ENCODE measurements at places on chromosomes 6 and 20.

DNA sequence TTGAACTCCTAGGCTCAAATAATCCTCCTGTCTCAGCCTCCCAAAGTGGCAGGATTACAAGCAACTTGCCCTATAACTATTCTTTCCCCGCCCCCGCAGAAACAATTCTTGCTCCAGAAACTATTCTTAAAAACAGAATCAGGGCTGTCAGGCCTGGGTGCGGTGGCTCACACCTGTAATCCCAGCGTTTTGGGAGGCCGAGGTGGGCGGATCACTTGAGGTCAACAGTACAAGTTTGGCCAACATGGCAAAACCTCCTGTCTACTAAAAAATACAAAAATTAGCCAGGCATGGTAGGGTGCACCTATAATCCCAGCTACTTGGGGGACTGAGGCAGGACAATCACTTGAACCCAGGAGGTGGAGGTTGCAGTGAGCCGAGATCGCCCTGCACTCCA, 31.2 kb downstream of the SAMHD1 start:
- DNase-seq = no peak

DNA sequence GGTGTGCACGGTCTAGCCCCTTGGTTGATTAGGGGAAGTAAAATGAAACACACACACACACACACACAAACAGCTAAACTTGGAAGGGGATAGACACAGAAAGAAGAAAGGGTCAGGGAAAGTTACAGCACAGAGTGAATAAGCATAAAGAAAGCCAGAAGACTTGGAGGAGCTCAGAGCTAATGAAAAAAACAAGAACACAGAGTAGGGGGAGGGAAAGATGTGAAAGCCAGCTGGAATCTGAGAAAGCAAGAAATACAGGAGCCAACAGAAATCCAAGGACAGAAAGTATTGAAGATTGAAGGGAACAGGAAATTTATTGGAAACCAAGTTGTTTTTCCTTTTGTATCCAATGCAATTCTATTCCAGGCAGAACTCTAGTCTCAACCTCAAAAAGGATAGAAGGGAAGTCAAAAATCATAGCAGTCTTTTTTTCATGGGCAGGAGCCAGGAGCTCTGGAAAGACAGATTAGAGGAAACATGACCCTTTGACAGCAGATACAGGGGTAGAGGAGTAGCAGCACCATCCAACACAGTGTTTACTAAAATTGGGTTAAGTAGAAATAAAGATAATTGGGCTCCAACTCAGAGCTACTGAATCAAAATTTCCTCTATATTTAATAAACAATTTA, 10.1 kb downstream of the HMGCLL1 start:
- DNase-seq = no peak

DNA sequence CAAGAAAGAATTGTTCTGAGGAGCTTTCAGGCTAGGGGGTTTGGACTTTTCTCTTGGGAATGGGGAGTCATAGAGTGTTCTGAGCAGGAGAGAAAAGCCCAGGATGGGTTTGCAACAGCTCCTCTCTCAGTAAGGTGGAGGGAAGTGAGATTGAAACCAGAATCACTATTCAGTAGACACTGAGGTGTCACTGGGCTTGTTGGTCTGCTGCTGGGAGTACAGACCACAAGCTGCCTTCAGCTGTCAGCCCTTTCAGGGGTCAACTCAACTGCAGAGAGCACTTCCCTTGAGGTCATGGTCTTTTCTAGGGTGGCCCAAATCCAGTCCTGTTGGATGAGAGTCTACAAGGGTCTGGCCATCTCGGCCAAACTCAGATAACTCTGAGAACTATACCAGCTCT, 12.9 kb upstream of the FOXA2 start:
- DNase-seq = no peak

- no peak for DNase-seq
These were observed 458.2 kb downstream of the LMBRD1 start for GRCh38 chr6:69338431-69339162.

- DNase-seq = peak; percentile 20
These were observed 1.2 kb upstream of the DYNLRB1 start for GRCh38 chr20:34514897-34515483.

GRCh38 chr6:92507552-92507951, 911.8 kb downstream of the EPHA7 start:
- no peak for DNase-seq

DNA sequence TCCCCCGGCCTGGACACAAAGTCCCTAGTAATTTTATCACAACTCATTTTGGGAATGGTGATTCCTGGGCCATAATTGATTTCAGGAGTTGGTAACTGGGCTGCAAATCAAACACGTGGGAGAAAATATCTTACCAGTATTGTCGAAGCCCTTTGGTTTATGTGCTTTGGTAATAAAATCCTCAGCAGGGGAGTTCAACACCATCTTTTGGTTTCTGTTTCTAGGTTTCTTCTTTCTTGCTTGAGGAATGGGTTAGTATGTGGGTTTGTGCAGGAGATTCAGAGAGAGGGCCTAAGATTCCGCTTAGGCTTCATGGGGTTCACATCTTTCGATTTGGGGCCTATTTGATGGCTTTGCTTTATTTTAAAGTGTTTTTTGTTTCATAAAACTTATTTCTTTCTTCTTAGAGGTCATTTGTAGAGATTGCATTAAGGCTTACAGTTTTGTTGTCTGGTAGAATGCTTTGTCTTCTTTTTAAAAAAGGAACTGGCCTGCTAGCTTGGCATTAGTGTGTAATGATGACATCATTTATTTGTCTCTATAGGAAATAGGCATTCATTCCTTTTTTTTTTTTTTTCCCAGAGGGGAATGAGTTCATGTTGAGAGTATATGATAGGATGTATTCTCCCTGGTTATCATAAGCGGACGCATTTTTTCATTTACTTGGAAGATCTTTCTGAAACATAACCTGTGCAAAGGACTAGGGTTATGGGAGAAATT, 45.8 kb downstream of the CYP24A1 start:
- no peak for DNase-seq

GRCh38 chr6:35312076-35312800, 14.6 kb downstream of the DEF6 start:
- DNase-seq = no peak

GRCh38 chr20:32140603-32141002, 31.1 kb downstream of the TM9SF4 start:
- no peak for DNase-seq

GRCh38 chr6:151747896-151748295, 59.6 kb upstream of the ESR1 start:
- no peak for DNase-seq

GRCh38 chr6:22149096-22149495, 147.7 kb downstream of the PRL start:
- DNase-seq = no peak

DNA sequence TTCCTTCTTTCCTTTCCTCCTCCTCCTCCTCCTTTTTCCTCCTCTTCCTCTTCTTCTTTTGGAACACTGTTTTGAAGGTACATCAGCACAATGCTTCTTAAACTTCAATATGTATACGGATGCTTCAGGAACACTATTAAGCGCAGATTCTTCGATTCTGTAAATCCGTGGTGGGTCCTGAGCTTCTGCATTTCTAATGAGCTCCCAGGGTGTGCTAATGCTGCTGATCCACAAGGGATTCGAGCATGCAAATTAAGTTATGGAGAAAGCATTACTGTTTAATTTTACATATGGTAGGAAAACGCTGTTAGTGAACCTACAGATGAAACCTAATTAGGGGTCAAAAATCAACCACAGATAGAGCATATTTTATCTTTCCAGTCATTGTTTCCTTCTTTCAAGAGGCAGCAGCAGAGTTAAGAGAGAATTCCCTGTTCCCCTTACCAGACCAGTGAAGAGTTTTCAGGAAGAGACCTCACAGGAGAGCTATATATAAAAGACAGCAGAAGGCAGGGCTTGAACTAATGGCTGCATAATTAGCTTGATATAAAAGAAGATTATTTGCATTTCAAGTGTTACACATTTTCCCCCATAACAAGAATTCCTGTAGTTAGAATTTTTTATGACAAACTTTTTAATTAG, 47.2 kb downstream of the KIF13A start:
- DNase-seq = no peak

- DNase-seq = no peak
These were observed at the start of gene SMOC2 for GRCh38 chr6:168440520-168441433. SMOC2 (plus strand) TSS chr6:168441184; CDS start chr6:168441371, 187 bp downstream.

DNA sequence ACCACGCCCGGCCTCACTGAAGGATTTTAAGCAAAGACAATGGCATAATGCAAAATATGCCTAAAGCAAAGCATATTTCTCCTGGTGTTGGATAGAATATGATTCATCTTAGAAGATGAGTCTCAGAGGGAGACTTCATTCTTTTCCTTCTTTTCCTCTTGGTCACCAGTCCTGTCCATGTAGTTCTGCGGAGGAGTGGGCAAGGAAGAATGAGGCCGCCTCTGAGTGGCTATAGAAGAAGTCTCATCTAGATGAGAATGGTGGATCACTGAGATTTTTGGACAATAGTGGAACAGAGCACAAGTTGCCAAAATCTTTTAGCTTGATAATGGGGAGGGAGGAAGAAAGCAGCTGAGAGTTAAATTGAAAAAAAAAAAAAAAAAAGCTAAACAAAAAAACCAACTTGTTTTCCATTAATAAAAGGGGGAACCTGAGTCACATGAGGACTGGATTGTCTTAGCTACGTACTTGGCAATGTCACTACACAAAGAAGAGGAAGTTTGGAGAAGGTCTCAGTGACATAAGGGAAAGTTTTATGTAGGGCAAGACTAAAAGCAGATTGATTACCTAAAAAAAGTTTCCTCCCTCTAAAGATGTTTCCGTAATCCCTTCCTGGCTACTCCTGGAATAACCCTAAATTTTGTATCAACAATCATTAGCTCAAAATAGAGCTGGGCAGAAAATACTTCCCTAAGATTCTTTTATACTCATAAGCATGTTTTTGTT, 6.0 kb downstream of the CD83 start:
- DNase-seq = no peak

- peak; percentile 96 for DNase-seq
These were observed 19.2 kb downstream of the CAPN11 start for GRCh38 chr6:44177691-44178423.

DNA sequence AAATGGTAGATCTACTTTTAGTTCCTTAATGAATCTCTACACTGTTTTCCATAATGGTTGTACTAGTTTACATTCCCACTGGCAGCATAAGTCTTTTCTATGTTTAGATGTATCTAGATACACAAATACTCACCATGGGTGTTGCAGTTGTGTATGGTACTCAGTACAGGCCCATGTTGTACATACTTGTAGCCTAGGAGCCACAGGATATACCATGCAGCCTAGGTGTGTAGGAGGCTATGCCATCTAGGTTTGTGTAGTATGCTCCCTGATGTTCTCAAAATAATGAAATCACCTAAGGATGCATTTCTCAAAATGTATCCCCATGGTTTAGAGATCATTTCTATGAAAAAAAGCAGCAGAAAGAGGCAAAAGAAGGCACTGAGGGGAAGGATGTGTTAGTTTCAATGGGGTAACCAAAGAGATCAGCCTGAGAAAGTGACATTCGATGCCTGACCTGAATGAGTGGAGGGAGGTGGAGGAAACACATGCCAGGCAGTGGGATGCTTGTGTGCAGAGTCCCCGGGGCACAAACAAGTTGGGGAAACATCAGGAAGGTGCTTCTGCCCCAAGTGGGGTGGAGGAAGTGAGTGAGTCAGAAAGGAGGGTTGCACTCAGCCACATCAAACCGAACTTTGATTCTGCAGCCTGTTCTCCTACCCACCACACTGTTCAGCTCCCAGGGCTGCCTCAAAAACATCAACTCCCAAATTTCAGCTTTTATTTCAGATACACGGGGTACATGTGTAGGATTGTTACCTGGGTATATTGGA, 191.2 kb downstream of the ZNF217 start:
- no peak for DNase-seq

DNA sequence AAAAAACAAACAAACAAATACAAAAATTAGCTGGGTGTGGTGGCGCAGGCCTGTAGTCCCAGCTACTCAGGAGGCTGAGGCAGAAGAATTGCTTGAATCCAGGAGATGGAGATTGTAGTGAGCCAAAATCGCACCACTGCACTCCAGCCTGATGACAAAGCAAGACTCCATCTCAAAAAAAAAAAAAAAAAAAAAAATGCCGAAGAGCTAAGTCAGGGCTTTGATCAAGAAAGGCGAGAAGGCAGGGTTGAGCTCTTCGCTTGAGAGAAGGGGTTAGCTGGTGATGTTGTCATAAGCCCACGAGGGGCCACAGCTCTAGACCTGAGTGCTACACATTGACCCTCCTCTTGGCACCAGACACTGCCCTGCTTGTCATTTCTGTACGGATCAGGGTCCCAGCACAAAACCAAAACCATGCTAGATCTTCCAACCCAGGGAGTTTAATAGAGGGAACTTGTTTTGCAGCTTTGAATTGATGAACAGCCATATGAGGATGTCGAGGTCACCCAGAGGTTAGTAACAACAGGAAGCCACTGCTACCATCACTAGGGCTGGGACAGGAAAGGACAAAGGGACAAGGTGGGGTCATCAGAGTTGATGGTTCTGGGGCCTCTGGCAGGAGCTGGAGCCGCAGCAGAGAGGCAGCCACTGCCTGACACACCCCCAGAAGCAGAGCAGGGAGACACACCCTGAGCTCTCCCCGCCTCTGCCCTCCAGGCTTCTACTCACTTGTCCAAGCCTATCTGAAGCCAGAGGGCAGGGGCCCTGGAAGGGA, 122.7 kb downstream of the SNX5 start:
- DNase-seq = no peak

- no peak for DNase-seq
These were observed 706.5 kb upstream of the MAN1A1 start for GRCh38 chr6:120056085-120056484.

DNA sequence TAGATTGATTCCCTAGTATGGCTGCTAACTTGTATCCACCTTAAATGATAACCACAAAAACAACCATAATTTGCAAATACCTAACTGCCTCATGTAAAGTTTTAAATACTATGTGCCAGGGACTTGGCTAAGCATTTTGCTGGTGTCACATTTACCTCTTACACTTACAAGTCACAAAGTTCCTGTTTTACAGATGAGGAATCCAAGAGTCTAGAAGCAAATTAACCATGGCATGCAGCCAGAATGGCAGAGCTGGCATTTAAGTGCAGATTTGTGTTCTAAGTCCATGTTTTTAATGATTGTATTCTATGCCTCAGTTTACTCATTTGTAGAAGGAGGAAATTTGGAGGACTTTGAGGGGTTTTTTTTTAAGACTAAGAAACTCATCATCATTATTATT, 696.7 kb downstream of the PTPRT start:
- no peak for DNase-seq

- no peak for DNase-seq
These were observed 17.1 kb upstream of the NCOA7 start for GRCh38 chr6:125773387-125774341.

GRCh38 chr20:15564981-15565380, 1008.3 kb downstream of the KIF16B start:
- DNase-seq = no peak

DNA sequence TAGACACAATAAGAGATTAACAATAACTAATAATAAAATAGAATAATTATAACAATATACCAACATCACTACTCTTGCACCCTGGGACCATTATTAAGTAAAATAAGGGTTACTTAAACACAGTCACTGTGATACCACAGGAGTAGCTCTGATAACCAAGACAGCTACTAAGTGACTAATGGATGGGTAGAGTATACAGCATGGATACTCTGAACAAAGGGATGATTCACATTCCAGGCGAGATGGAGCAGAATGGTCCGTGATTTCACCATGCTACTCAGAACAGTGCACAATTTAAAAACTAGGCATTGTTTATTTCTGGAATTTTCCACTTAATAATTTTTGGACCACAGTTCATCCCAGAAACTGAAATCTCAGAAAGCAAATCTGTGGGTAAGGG, 80.0 kb upstream of the FUT9 start:
- no peak for DNase-seq

Data from hepatic stellate cell (primary cell).